ENCODE measurements at places on chromosomes 16 and 17.

DNA sequence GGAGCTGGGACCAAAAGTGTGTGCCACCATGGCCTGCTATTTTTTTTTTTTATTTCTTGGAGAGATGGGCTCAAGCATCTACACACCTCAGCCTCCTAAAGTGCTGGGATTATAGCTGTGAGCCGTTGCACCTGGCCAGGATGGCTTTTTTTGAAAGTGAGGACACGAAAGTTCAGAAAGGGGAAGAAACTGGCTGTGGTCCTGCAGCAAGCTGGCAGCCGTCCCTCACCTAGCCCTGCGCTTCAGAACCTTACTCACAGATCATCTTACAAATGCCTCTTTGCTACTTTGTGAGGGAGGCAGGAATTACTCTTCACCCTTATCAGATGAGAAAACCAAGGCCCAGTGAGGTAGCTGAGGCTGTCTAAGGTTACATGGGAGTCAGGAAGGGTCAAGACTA, 4.5 kb upstream of the PPY start:
- no peak for DNase-seq

DNA sequence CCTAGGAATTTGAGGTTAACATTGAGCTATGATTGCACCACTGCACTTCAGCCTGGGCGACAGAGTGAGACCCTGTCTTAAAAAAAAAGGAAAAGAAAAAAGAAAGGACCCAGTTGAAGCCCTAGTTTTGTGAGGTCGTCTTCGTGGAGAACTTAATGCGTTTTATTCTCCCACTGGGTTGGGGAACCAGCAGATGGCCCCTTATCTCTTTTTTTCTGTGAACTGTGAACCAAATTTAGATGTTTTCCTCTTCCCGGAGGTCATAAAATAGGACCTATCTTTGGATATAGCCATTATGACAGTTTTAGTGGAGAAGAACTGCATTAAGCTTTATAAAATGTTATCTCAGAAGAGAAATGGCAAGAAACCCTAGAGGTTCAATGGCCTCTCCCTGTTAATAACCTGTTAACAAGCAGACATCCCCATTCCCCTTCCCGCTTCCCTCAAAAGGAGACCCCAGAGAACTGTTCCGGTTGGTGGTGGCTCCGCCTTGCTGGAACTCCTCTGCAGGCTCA, 23.5 kb downstream of the KIAA0513 start:
- DNase-seq: no peak

DNA sequence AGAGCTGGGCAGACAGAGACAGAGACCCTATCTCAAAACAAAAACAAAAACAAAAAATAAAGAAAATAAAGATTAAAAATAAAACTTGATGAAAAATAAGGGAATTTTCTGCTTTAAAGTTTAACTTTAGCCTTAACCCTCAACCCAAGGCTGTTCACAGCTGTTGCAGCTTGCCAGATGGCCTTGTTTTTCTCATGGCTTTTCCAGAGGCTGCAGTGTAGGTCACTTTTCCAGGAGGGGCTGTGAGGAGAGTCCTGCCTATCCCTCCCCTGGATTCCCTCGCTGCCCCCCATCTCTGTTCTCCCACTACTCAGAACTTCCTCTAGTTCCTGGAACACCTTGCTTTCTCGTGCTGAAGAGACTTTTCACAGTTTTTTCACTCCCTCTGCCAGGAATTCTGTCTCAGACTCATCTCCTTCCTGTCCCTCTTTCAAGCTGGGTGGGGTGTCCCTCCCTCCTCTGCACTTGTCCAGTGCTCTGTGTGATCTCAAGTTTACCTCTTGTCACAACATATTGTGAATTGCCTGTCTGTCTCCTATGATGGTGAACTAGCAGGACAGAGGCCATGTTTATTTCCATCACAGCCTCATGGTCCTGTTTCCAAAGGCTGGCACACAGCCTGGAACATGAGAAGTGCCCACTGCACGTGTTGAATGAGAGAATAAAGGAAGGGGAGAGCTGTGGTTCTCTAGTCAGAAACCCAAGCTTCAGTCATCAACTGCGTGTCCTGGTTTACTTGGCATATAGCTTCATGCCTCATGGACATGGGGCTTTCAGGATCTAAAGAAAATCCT, 69.9 kb upstream of the MSI2 start:
- DNase-seq: no peak

DNA sequence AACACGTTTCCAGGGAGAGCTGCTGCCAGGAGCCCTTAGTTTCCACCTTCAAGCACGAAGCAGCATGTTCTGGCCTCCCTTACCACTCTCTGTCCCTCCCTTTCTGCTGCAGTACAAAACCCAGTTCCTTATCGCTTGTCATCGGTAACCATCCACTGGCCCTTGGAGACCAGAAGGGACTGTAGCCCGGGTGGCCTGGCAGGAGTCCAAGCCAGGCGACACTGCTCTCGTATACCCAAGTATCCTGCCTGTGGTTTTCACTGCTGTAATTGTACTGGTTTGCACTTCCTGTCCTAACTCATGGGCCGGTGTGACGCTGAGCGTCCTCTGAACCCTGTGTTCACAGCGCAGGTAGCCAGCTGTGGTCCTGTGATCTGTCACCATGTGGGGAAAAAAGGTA, 81.1 kb downstream of the MAF start:
- DNase-seq: no peak

- no peak for DNase-seq
Measured at GRCh38 chr16:82567175-82567574, 59.6 kb upstream of the CDH13 start.

- no peak for DNase-seq
Measured at GRCh38 chr16:87048038-87048729, 269.0 kb downstream of the C16orf95 start.

DNA sequence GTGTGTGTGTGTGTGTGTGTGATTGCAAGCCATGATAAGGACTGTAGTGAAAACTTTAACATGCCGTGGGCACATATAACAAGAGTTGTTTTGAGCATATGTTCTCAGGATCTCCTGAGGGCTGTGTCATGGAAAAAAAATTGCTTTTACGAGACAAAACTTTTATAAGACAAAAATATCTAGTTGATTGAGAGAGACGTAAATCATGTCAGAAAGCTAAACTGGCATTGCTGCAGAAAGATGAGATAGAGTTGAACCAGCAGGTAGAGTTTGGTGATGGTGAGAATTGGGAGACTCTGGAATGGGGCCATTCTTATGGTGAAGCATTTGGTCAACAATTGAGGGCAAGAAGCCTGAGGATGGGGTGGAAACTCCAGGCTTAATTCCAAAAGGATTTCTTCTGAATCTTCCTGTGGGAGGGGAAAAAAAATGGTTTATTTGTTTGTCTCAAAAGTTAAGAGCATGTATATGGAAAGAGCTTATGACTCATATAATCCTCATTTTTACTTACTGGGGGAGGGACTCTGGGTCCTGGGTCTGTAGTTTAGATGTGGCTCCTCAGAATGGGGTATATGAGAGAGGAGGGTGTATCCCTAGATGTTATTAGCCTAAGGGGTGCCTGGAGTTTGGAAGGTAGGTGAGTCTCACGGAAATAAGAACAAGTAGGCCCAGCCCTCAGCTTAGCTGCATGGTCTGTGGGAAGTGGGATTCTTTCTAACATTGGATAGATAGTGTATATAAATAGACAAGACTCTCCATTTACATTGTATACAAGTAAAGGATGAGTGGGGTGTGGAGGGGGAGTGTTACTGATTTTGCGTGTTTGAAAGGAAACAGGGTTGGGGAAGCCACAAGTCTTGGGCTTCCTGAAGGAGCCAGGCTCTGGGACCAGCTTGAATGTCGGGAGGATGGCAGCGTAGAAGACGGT, 7.1 kb downstream of the MINK1 start:
- no peak for DNase-seq

- no peak for DNase-seq
Measured at GRCh38 chr16:84842516-84843148, 22.8 kb downstream of the CRISPLD2 start.

DNA sequence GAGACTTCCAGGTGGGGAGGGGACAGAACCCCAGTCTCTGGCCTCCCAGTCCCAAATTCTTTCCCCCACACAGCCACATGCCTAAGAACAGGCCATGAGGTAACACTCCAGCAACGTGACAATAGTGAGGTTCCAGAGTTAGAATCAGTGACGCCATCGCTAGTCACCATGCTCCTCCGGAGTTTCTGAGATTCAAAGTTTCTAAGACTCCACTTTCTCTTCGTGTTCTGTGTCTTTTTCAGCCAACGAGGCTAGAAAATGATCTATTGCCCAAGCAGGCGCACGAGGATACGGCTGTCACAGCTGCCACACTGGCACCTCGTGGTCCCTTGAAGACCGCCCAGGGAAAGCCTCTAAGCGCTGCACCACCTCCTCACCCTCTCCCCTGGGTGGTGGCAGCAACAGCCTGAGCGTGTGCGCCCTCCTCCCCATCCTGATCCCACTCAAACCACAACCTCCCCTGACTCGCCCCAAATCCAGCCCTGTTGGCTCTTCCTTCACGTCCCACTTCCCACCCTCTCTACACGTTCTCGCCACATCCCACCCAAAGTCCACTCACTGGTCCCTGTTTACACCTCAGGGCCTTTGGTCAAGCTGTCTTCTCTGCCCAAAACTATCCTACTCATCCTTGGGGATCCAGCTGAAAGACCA, 1.0 kb downstream of the MCRIP1 start:
- DNase-seq: no peak

GRCh38 chr16:22239131-22239805, 33.2 kb downstream of the EEF2K start:
- DNase-seq: no peak

DNA sequence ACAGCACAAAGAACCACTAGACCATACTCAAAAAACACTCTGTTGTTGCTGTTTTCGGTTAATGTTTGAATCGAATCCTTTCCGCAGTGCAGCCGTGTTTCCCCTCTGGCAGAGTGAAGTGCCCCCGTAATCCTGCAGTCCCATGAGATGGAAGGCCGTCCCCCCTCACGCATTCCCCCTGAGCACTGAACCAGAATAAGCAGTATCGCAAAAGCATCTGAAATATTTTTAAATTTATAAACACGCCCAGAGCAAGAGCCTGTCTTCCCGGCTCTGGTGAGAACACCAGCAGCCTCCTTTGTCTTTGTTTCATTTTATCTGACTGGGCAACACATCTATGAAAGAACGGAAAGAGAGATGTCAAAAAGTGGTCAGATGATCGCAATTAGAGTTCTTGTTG, 121.0 kb upstream of the ADAMTS18 start:
- no peak for DNase-seq

DNA sequence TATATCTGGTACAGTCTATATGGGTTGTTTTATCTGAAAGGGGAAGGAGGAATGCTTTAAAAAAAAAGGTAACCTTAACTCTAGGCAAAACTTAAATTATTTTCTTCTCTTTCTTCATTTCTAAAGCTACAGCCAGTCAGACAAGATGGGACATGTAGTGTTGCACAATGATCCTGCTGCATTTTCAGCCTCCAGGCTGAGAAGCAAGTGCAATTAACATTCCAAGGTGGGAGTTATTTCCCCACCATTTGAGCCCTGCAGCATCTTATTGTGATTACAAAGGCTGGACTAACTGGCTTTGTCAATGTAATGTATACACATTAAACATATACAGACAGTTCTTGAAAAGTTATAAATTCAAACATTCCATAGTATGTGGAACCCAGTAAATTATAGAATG, 22.6 kb upstream of the NF1 start:
- no peak for DNase-seq

DNA sequence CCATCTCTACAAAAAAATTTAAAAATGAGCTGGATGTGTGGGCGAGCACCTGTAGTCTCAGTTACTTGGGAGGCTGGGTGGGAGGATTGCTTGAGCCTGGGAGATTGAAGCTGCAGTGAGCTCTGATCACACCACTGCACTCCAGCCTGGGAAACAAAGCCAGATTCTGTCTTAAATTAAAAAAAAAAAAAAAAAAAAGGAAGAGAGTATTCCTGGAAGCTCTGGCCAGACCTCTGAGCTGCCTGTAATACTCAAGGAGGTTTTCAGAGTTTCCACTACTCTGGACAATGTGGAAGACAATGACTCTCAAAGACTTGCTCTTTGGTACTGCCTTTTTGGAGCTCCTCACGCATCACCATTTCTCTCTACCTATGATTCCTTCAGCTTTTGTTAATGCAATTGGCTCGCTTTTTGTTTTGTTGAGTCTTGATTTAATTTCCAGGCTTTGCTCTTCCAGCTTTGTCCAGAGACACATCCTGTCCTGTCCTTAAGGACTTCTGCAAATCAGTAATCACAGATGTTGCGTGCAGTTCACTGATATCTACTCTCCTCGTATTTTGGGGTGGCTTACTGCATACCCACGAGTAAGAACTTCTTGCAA, 10.8 kb downstream of the CHD9 start:
- no peak for DNase-seq

- no peak for DNase-seq
Measured at GRCh38 chr17:74637926-74638325, 14.4 kb upstream of the CD300E start.

GRCh38 chr16:5005916-5006315, 27.8 kb downstream of the NAGPA start:
- DNase-seq: no peak

DNA sequence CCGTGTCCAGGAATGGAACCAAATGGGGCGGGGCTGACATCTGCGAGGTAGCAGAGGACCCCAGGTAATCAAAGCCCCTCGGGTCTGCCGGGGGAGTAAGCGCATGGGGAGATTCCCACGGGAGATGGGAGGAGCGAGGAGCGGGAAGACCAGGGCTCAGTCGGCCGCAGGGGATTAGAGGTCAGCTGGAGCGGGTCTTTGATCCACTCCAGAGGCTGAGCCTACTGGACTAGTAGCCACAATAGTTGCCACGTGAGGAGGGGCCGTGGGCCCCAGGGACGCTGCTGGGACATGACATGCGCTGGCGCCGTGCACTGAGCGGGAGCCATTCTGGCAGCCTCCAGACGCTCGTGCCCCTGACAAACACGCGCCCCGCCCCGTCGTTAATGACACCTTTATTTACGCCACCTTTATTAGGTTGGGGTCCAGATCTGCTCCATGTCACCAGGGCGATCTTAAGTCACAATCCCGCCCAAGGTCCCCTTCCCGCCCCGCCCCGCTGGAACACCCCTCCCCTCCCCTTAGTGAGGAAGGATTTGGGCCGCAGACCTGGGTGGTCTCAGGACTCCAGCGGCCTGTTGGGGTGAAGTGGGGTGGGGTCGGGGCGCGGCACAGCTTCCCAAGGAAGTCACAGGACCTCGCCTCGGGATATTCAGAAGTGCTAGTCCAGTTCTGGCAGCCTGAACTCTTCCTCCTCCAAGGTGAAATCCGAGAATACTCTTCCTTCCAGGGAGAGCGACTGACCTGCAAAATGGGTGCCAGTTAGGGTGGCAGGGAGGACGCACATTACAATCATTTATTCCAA, 15.0 kb downstream of the PPY start:
- no peak for DNase-seq

- no peak for DNase-seq
Measured at GRCh38 chr17:81840826-81841778, 6.3 kb upstream of the PPP1R27 start.

GRCh38 chr16:66081775-66082366, 284.6 kb upstream of the CDH5 start:
- no peak for DNase-seq

- no peak for DNase-seq
Measured at GRCh38 chr16:9033125-9033830, 58.2 kb upstream of the HAPSTR1 start.

GRCh38 chr17:48440669-48441068, 10.7 kb upstream of the SKAP1 start:
- DNase-seq: no peak

Data from SW 1271 (cell line).